Stimulated activated effector memory CD8-positive, alpha-beta T cell treated with anti-CD3 and anti-CD28 coated beads, Interleukin-12 subunit alpha, Interleukin-12 subunit beta, amount 100 ng/mL, for 72 hours (primary cell): ENCODE measurements at places on chromosomes 2 and 18.

DNA sequence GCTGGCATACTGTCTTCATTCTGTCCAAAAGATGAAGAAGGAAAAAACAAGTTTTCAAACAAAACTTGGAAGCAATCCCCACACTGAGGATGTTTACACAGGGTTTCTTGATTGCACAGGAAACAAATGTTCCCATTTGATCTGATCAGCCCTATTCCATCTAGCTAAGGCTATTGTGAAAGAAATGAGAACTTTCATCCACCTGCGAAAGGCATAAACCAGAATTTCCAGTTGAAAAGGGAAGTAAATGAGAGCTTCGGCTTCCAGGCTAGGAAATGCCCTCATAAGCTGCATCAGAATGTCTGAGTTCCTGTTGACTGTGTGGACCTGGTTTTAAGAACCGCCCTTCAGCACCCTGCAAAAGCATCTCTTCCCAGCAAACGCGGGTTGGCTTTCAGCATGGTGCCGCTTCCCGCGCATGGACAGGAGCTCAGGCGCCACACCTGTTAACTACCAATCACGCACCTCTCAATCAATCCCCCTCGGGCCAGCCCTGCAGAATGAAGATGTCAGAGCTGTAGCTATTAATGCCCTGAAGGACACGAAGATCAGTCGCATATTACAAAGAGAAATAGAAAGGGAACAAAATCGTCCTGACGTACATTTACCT lies 850.4 kb downstream of the GALR1 start:
- no peak for DNase-seq

- no peak for DNase-seq
These were observed 22.3 kb upstream of the DYNC2LI1 start for GRCh38 chr2:43751476-43751990.

DNA sequence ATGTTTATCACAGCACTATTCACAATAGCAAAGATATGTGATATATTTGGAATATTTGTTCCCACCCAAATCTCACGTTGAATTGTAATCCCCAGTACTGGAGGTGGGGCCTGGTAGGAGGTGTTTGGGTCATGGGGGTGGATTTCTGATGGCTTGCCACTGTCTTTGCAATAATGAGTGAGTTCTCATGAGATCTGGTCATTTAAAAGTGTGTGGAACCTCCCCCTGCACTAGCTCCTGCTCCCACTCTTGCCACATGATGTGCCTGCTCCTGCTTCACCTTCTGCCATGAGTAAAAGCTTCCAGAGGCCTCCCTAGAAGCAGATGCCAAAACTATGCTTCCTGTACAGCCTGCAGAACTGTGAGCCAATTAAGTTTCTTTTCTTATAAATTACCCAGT lies 72.2 kb upstream of the DYNC1I2 start:
- no peak for DNase-seq

- no peak for DNase-seq
These were observed 2.3 kb downstream of the RBBP8 start for GRCh38 chr18:22935431-22935830.

GRCh38 chr2:66699793-66700676 lies 265.1 kb downstream of the MEIS1 start:
- DNase-seq, result no peak

DNA sequence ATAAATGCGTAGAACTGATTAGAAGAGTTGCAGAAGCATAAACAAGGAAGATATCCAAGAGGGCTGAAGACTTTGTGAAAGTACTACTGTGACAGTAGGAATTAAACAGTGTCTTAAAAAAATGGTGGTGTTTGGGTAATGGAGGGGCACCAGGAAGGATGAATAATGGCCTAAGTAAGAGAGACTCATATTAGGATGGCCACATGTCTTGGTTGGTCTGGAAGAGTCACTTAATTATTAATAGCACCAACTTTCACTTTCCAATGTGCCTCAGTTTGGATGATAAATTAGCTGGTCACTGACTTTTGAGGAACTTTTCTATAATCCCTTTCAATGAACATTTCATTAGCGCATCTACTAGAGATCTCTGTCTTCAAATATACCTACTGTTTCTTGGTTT lies 372.2 kb downstream of the NYAP2 start:
- no peak for DNase-seq

- DNase-seq, result no peak
These were observed 72.6 kb downstream of the NRP2 start for GRCh38 chr2:205754924-205755321.

- DNase-seq, result no peak
These were observed 53.8 kb downstream of the SMAD7 start for GRCh38 chr18:48896875-48897511.

DNA sequence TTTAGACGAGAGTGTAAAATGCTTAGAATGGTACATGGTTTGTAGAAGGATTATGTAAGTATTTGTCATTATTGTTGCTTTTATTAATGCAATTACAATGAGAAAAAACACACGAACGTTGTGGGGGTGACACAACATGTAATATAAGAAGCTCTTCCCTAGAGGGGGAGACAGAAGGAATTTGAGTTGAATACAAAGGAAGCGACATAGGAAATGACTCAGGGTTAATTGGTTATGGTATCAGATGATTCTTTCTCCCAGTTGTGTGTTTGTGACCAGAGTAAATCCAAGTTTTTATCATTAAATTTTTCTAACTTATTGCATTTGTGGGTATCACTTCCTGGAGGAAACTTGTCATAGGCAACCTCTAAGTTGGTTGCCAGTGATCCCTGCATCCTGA lies 625.6 kb upstream of the CDH2 start:
- no peak for DNase-seq

- no peak for DNase-seq
These were observed 39.7 kb upstream of the UBE2F start for GRCh38 chr2:237927135-237927534.

GRCh38 chr2:58594762-58595161 lies 353.6 kb upstream of the FANCL start:
- no peak for DNase-seq

DNA sequence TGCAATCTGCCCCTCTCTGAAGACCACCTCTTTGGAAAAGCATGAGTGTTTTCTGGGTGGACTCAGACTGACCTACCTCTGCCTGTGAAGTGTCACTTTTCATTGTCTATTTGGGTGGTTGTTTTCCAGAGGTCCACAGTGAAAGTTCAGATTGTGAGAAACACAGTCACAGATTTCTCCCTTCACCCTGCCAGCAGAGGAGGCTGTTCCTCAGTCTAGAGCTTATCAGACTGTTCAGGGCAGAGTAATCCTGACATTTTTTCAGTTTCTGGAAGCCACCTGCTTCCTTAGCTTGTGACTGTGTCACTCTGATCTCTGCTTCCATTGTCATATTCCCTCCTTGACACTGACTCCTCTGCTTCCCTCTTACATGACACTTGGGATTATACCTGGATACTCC lies 55.4 kb upstream of the RMP24 start:
- no peak for DNase-seq

DNA sequence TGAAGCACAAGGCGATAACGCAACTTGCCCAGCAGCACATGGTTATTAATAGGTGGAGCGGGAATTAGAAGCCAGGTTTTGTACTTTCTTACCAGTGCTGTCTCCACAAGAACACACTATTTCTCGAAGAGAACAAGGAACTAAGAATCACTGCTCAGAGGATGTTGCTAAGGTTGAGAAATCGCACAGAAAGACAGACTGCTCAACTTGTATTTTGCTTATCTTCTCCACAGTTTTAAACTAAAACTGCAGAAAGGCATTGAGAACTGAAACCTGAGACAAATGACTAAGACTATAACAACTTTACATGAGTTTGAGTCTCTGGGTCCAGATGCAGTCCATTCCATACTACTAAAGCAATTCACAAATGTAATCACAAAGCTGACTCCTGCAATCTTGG lies 6.2 kb downstream of the PRKD3 start:
- DNase-seq, result no peak

DNA sequence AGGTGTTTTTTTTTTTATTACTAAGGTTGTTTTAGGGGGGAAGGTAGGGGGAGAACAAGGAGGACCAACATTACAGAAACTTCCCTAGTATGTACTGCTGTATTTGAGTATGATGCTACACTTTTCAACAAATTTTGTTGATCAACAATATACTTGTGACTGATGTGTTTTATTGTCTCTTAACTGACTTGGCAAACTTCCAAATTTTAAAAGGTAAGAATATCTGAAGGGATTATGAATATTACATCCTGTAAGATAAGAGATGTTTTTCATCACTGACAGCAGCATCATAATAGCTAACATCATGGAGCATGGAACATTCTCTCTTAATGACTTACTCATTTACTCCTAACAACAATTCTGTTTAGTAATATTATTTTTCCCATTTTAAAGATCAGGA lies 86.0 kb upstream of the KIF5C start:
- DNase-seq, result no peak

DNA sequence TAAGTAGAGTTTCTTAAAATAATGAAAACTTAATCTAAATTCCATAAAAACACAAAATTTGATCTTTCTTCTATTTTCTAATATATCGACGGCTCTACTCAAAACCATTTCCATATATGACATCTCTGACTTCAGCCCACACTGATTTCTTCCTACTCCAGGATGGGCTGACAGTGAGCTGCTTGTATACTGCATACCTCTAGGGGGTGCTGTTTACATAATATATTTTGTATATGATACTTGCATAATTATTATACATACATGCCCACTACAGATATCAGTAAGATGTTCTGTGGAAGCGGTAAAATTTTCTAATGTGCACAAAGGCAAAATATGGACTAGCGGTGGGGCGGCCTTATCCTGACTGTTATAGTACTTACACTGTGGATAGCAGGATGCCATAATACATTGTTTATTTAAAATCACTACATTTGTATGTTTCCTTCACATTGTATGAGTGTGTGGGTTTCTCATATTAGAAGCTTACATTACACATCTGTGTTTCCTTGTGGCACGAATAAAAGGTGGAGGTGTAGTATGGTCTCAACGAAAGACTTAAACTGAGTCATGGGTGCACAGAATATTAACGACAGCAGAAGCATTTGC lies 66.1 kb upstream of the NXPH2 start:
- no peak for DNase-seq

- peak; percentile 55 for DNase-seq
These were observed 30.0 kb downstream of the THNSL2 start for GRCh38 chr2:88199912-88200682.

GRCh38 chr2:234289834-234290590 lies 206.9 kb downstream of the ARL4C start:
- DNase-seq, result no peak

- DNase-seq, result no peak
These were observed 324.2 kb upstream of the FIGN start for GRCh38 chr2:164060031-164060430.

DNA sequence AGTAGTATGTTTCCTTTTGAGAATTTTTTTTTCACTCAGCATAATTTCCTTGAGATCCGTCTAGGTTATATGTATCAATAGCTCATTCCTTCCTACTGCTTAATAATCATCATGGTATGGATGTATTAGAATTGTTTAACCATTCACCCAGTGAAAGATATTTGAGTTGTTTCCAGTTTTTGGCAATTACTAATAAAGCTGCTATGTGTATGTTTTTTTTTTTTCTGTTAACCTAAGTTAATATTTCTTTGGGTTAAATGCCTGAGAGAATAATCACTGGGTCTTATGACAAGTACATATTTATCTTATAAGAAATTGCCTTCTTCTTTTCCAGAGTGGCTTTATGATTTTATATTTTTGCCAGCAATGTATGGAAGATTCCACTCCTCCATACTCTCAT lies 96.4 kb upstream of the ST6GAL2 start:
- DNase-seq, result no peak

- no peak for DNase-seq
These were observed 209.2 kb upstream of the STON1 start for GRCh38 chr2:48320742-48321141.

DNA sequence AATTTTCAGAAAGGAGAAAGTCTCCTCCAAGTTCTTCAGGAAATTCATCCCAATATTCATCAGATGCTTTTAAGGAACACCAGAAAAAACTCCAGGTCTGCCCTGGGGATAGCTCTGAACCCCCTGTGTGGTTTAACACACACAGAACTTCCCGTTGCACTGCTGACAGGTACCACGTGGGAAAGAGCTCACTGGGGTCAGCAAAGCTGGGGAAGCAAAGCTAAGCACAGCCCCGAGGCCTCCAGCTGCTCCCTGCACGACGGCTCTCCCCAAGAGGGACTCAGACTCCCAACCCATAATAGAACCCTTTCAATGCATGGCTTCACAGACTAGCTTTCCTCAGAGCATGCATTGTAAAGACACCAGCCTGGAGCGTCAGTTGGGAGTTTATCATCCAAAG lies 28.0 kb downstream of the ADI1 start:
- no peak for DNase-seq

DNA sequence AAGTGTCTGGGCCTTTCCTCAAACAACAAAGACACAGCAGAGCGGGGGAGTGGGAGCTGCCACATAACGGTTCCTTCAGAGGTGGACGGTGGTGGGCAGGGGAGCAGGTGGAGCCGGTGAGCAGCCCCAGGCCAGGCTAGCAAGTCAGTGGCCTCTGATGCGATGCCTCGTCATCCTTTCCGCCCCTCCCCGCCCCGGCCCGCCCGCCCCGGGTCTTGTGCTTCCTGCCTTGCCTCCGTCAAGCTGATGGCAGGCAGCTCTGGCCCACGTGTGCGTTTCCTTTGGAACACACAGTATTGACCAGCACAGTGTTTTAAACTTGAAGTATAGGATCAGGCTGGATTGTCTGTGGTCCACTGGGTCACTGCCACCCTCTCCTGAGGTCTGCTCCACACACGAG lies 38.9 kb downstream of the PIEZO2 start:
- no peak for DNase-seq

- no peak for DNase-seq
These were observed 483.0 kb downstream of the CCDC85A start for GRCh38 chr2:56666777-56667176.

- no peak for DNase-seq
These were observed 160.4 kb downstream of the HDAC4 start for GRCh38 chr2:239240414-239240881.

DNA sequence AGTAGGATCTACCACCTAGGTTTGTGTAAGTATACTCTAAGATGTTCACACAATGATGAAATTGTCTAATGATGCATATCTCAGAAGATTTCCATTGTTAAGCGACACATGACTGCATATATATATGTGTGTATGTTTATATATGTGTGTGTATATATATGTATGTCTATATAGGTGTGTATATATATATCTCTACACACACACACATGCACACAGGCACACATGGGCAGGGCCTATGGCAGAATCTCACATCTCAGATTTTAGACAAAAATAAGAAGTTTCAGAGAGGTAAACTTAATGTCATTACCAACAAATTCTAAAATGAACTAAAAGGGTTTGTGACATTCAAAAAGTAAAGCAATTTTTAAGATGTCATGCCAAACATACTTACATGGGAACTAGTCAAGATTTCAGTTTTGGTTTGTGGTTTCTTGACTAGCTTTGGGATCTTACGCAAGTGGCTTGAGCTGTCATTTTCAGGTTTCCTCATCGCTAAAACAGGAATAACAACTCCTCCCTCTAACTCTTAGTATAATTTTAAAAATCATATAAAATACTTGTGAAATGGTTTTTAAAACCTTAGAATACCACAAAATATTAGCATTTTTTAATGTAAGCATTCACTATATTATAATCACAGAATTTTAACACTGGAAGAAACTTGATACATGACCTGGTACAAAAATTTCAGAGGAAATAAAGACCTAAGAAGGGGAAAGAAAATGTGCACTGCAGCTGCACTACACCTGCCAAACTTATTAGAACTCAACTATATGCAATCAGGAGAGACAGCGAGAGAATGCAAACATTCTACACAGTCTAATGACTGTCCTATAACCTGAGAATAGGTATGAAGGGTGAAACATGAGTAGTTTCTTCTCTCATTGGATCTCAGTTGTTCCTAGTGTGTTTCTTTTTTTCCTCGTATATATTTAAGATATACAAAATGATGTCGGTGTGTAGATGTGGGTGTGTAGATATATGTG lies 75.7 kb downstream of the TTC21B start:
- no peak for DNase-seq

- DNase-seq, result no peak
These were observed 69.8 kb downstream of the MTA3 start for GRCh38 chr2:42638080-42638784.
